ENCODE measurements at places on chromosomes 11 and 22. TPM values are rescaled to one million over a fixed set of nuclear protein-coding genes. Genes with fewer than 3 reads are reported as not detected.

The SMC1B gene
- not detected for total RNA-seq

The CSF2RB gene
- total RNA-seq = not detected

The MMP12 gene
- total RNA-seq = not detected

The PRR33 gene
- 1.4 TPM for total RNA-seq

The LRP4 gene
- total RNA-seq = 9.6 TPM

The FIBP gene
- 103 TPM for total RNA-seq

DNA sequence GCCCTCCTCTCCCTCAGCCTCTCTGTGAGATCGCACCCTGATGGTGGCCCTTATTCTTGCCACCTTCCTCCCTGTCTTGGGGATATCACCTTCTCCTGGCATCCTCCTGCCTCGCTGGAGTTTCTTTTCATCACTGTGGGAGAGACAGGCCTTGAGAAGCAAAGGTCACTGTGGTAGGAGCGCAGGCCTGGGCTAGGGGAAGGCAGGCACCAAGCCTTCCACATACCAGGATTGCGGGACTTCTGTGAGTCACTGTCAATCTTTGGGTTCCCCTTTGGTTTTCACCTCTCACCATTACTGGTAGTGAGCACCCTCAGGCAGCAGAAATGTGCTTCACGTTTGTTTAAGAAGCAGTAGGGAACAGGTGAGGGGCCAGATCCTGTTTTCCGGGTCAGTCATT is 31.2 kb upstream of the B3GAT1 start:
- no peak for DNase-seq

DNA sequence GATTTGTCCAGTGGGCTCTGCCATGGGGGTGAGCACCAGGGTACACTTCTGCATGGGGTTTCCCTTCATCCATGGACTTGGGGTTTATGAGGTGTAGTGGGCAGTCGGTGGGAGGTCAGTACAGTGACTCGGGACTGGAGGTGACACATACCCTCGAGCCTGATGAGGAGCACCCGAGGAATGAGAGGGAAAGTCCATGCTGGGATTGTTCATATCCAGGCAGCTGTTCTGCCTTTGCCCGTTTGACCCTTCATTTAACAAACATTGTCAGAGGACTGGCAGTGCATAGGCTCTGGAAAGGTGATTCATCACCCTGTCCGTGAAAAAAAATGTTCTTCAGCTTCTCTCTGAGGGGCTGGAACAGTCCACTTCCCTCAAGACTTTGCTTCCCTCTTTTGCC is 2.7 kb downstream of the NAV2 start:
- DNase-seq = peak; percentile 84

GRCh38 chr11:34104680-34105078 is 750 bp upstream of the NAT10 start:
- peak; percentile 32 for DNase-seq

DNA sequence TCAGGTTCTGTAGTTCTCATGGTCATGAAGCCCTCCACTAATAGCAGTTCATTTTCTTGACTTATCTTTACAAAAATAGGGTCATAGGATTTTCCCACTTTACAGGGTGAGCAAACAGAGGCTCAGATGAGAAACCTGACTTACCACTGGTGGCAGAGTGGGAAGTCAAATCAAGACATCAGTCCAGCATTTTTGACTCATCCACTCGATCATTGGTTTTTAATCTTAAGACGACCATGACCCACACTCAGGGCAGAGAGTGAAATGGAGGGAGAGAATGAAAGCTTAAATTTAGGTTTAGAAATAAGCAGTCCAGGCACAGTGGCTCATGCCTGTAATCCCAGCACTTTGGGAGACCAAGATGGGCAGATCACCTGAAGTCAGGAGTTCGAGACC is 42.1 kb downstream of the RTL6 start:
- no peak for DNase-seq

- no peak for DNase-seq
Observed at GRCh38 chr22:36636916-36637315, 66.6 kb downstream of the CACNG2 start.

DNA sequence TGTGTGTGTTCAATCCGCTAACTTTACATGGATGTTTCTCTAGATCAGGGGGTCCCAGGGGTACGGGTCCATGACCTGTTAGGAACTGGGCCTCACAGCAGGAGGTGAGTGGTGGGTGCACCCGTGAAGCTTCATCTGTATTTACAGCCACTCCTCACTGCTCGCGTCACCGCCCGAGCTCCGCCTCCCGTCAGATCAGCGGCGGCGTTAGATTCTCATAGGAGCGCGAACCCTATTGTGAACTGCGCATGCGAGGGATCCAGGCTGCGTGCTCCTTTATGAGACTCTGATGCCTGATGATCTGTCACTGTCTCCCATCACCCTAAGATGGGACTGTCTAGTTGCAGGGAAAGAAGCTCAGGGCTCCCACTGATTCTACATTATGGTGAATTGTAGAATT is 31.9 kb downstream of the MRGPRD start:
- no peak for DNase-seq

GRCh38 chr22:30861131-30861530 is 107.4 kb downstream of the MORC2 start:
- DNase-seq = no peak

GRCh38 chr11:128291835-128292234 is 295.5 kb downstream of the ETS1 start:
- no peak for DNase-seq

GRCh38 chr22:48071828-48072227 is 1309.4 kb downstream of the TBC1D22A start:
- DNase-seq = no peak

DNA sequence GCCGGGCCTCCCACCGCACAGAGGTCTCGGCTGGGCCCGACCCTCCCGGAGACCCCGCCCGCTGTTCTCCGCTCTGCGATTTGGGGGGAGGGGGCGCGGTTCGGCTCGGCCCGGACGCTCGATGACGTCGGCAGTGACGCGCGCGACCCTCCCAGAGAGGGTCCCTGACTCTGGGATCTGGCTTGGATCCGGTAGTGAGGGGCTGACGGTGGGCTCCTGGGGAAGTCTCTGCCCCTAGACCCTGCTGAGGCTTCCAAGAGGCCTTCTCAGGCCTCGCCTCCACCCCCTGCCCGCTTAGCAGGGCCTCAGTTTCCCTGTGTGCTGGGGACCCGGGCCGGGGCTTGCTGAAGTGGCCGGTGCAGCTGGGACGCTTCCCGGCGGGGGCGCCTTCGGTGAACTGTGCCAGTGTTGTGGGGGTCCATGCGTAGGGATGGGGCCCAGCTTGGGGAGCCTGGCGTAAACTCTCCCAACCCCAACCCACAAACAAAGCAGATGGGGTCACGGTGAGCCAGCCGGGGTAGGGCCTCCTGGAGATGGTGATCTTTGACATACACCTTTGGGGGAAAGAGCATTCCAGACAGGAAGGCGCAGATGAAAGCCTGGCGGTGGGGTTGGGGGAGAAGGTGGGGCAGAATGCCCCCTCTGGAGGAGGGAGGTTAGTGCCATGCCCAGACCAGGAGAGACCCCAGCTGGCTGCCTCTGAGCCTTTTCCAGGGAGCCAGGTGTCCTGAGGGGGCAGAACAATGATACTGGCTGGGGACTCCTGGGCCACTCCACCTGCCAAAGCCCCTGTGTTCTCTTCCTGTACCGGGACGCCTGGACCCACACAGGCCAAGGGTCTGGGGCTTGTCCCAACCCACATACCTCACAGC is 1.0 kb downstream of the B4GALNT4 start:
- DNase-seq = no peak

GRCh38 chr22:43967069-43967468 is 11.8 kb downstream of the SAMM50 start:
- DNase-seq = no peak
